PC-9 (cell line): ENCODE measurements at places on chromosomes 11 and 22. TPM values are rescaled to one million over a fixed set of nuclear protein-coding genes. Genes with fewer than 3 reads are reported as not detected.

DNA sequence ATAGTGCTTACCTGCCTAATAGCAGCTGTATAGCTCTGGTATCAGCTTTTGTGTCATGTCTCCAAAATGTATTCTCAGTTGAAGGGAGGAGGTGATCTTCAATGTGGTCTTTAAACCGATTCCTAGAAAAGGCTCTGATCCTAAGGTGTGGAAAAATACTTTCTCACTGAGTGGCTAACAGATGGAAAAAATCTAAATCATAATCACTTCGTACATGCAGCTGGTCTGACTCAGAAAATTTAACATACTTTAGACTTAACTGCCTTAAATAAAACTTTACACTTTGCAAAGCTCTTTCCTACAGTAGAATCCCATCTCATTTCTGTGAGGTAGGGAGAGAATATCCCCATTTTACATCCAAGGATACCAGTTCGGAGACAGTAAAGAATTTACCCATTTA is 38.0 kb downstream of the C2CD3 start:
- H3K4me3 ChIP-seq, result no peak overlapping the region
- H3K4me1 ChIP-seq, result peaks cover 8% of the 10 kb centered on the region
- H3K27me3 ChIP-seq, result no peaks in the 10 kb centered on the region
- no peak overlapping the region for H3K27ac ChIP-seq

- H3K4me3 ChIP-seq, result no peak overlapping the region
- DNase-seq, result no peak
- no peaks in the 10 kb centered on the region for H3K36me3 ChIP-seq
- H3K27me3 ChIP-seq, result no peaks in the 10 kb centered on the region
- H3K4me1 ChIP-seq, result no peaks in the 10 kb centered on the region
- H3K27ac ChIP-seq, result no peak overlapping the region
These were observed 1.3 kb upstream of the INSC start for GRCh38 chr11:15113381-15113780.

GRCh38 chr11:132234878-132235277 is 864.5 kb downstream of the NTM start:
- H3K27ac ChIP-seq, result no peak overlapping the region
- no peaks in the 10 kb centered on the region for H3K4me1 ChIP-seq
- H3K4me3 ChIP-seq, result no peak overlapping the region

DNA sequence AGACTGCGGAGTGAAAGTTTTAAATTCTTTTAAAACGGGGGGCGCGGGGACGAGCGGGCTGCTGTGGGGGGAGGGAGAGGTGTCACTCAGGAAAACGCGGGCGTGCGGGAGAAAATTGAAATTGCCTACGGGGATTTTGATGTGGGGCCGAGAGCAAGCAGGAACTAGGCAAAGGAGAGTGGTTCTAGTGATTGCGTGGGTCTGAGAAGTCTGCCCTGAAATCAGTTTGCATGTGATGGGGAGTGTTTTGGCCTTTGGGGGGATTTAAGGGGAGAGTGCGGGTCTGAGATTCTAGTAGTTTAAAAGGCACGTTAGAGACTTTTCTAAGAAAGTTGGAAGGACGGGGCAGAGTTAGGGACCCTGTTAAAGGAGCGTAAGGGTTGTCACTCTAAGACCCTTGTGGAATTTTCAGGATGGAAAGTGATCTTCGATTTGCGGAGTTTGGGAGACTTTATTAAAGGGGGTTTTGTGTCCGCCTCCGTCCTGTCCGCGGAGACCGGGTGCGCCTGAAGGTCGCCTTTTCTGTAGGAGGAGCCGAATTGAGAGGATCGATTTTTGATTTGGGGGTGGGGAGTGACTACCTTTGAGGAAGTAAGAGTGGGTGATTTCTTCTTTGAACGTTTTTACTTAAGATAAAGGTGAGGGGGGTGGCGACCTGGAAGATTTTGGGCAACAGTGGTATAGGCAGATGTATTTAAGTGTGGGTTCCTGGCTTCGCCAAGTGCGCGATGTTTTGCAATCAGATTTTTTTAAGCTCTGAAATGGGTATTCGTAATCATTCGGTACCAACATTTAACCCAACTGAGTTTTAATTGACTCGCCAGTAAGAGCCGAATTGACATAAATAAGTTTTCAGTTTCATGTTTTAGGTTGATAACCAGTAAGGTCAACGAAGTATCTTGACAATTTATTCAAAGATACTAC is 1.1 kb downstream of the EED start:
- peak overlapping the region; percentile 67 for H3K4me3 ChIP-seq
- no peaks in the 10 kb centered on the region for H3K27me3 ChIP-seq
- peak overlapping the region; percentile 92 for H3K27ac ChIP-seq
- H3K4me1 ChIP-seq, result peaks cover 53% of the 10 kb centered on the region
- peak; percentile 15 for DNase-seq

FGF19 gene
- total RNA-seq, result 2.0 and 3.4 TPM in 2 replicates

GRCh38 chr11:23725752-23726151 is 771.1 kb upstream of the LUZP2 start:
- H3K27me3 ChIP-seq, result no peaks in the 10 kb centered on the region
- no peak overlapping the region for H3K27ac ChIP-seq
- no peaks in the 10 kb centered on the region for H3K36me3 ChIP-seq
- H3K4me3 ChIP-seq, result no peak overlapping the region
- DNase-seq, result no peak

- peaks cover 11% of the 10 kb centered on the region; the same call in 1 of the 2 replicates for H3K4me1 ChIP-seq
- no peak overlapping the region for H3K27ac ChIP-seq
- no peaks in the 10 kb centered on the region for H3K36me3 ChIP-seq
- DNase-seq, result no peak
- H3K27me3 ChIP-seq, result no peaks in the 10 kb centered on the region
- H3K4me3 ChIP-seq, result no peak overlapping the region
These were observed 2085.4 kb upstream of the RAG2 start for GRCh38 chr11:38683484-38683883.

SMIM35 gene
- total RNA-seq, result not detected in 2 replicates

DNA sequence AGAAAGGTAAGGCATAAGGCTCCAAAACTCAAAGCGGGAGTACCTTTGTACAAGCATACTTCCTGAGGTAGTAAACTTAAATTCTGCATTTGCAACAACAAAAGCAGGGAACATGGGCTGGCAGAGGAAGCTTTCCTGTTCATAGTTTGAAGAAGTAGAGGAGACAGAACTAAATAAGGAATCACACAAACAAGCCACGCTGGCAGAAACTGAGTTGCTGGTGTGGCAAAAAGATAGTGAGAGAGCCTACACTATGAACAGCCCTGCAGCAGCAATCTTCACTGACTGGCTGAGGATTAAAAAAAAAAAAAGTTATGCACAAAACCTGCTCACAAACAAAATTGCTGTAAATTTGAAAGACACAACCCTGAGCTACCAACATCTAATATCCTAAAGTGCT is 46.5 kb downstream of the FCHSD2 start:
- H3K27me3 ChIP-seq, result no peaks in the 10 kb centered on the region
- H3K27ac ChIP-seq, result no peak overlapping the region
- no peak for DNase-seq
- H3K4me3 ChIP-seq, result no peak overlapping the region
- H3K4me1 ChIP-seq, result no peaks in the 10 kb centered on the region
- no peaks in the 10 kb centered on the region for H3K36me3 ChIP-seq

NCF4 gene
- 3.9 and 4.5 TPM in 2 replicates for total RNA-seq

DNA sequence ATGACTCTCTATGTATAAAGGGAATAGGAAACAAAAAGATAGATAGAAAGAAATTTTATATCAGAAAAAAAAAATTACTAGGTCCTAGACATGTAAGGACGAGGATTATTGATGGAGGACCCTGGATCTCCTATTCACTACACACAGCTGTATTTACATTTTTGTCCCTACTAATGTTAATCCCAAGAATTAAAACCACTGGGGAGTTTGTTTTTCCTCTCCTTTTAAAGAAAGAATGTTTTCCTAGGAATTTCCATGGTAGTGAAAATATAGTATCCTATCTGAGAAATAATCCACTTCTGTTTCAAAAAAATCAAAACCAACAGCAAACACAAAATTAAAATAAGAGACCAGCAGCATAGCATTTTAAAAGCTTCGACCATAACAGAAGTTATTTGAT is 41.1 kb downstream of the PDGFD start:
- H3K4me3 ChIP-seq, result no peak overlapping the region
- H3K36me3 ChIP-seq, result no peaks in the 10 kb centered on the region
- no peak overlapping the region for H3K27ac ChIP-seq

LYVE1 gene
- not detected in 2 replicates for total RNA-seq

MAJIN gene
- 4.5 and 7.1 TPM in 2 replicates for total RNA-seq

OR2D2 gene
- total RNA-seq, result not detected in 2 replicates

DNA sequence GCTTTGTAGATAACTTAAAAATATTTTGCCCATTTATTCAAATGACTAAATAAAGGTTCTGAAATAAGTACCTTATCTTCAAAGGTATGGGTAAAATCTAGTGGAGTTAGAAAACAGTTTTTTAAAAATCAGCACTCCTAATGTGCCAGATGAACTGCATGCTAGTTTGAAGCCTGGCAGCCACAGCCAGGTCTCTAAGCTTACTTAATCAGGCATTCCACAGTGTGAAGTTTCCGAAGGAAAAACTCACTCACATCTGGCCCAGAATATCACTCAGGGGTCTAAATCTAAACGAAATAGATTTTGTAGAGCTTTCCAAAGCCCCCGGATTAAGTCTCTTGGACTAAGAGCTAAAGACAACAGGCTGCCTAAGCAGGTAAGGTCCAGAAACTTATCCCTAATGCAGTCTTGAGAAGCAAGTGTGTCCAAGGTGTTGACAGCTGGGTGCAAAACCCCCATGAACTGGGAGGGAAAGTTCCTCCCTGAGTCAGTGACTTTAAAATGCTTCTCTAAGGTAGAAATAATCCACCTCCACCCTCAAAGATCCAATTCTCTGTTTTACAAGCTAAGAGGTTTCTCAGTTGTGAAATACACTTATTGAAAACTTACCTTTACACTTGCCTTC is 157.6 kb downstream of the FCHSD2 start:
- H3K36me3 ChIP-seq, result no peaks in the 10 kb centered on the region
- H3K4me3 ChIP-seq, result no peak overlapping the region
- DNase-seq, result no peak
- H3K27me3 ChIP-seq, result no peaks in the 10 kb centered on the region
- H3K27ac ChIP-seq, result no peak overlapping the region
- no peaks in the 10 kb centered on the region for H3K4me1 ChIP-seq

HINFP gene
- total RNA-seq, result 34.9 and 35.5 TPM in 2 replicates

GAL gene
- total RNA-seq, result 3.9 and 12.8 TPM in 2 replicates

- no peak overlapping the region for H3K27ac ChIP-seq
- no peaks in the 10 kb centered on the region for H3K36me3 ChIP-seq
- no peak overlapping the region; the same call in 1 of the 2 replicates for H3K4me3 ChIP-seq
- H3K27me3 ChIP-seq, result peaks cover 52% of the 10 kb centered on the region
- no peak for DNase-seq
These were observed 579.3 kb downstream of the BUD13 start for GRCh38 chr11:116193321-116194131.

CEND1 gene
- total RNA-seq, result not detected in 2 replicates

- H3K4me3 ChIP-seq, result no peak overlapping the region
- no peak overlapping the region for H3K27ac ChIP-seq
- H3K27me3 ChIP-seq, result no peaks in the 10 kb centered on the region
- no peaks in the 10 kb centered on the region for H3K36me3 ChIP-seq
- no peak for DNase-seq
These were observed 757.5 kb downstream of the NELL1 start for GRCh38 chr11:21426931-21427330.
